ENCODE measurements at places on chromosomes 2 and 18.

GRCh38 chr2:104939570-104940217, 85.8 kb downstream of the POU3F3 start:
- no peak for DNase-seq

- DNase-seq, result no peak
These were observed 287.2 kb downstream of the CDH19 start for GRCh38 chr18:66316701-66317100.

DNA sequence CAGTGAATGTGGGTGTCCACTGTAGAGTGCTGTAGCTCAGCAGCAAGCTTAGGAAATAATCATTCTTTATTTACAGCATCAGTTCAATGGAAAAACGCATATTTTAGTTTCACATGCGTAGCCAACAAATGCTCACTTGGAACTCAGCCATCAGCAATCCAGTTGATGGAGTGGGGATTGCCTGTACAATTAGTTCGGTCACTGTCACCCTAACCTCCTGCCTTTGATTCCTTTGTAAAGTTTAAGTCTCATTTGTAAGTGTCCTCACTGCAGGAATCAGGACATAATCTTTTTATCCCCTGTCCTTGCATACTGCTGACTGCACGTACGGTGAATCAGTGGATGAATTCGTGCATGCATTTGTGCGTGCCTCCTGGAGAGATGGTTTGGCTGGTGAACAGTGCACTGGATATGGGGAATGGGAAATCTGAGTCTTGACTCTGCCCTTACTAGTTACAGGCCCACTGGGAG, 55.9 kb downstream of the RAB31 start:
- no peak for DNase-seq

GRCh38 chr2:98121149-98121548, 34.2 kb downstream of the VWA3B start:
- no peak for DNase-seq

DNA sequence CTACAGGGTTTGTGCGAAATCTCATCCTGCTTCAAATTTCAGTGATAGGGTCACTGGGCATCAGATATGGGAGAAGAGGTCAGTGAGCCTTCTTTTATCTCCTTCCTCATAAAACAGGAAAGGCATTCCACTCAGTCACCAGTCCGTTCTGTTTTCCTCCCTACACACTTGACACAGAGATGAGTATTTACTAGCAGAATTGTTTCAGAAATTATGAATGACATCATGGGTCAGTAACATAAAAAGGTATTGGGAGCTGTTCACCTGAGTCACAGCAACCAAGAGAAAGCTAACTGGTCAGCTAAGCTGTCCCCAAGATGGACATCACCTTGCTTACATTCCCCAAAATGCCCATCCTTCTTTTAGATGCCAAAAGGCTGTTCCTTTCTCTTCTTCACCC, 96.3 kb downstream of the ACVR1 start:
- DNase-seq, result no peak

DNA sequence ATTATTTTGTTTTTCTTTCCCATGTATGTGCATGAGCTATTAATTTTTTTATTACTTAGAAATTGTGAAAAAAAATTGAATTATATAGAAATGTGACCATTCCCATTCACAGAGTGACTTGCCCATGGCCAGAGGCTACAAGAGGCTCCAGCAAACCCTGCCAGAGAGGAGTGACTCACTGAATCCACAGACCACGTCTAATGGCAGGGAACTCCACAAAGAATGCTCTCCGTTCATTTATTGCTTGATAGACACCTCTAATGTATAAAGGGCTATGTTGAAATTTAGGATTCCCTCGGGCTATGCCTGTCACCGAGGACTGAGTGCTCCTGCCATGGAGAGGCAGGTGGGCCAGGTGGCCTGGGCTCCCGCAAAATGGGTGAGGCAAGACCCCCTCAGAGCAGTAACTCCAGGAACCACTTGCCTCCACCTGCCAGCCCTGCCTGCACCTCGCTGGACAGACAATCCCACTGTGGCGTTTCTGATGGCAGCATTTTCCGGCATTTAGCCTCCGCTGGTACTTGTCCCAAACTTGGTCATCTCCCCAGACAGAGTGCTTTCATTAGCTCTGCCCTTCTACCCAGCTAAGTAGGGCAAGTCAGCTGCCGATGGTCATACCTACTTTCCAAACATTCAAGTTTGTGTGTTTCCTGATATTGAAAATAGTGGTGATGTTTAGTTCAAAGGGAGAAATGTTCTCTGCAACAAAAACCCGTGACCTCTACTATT, 200.3 kb downstream of the PRKCE start:
- DNase-seq, result no peak

- DNase-seq, result no peak
These were observed 332 bp upstream of the PDCD1 start for GRCh38 chr2:241859017-241859435.

GRCh38 chr18:845152-845819, 33.2 kb upstream of the YES1 start:
- DNase-seq, result no peak

GRCh38 chr2:136119717-136120675, 2.0 kb upstream of the CXCR4 start:
- DNase-seq, result no peak

- DNase-seq, result no peak
These were observed 934.6 kb downstream of the SOCS6 start for GRCh38 chr18:71223486-71223885.

DNA sequence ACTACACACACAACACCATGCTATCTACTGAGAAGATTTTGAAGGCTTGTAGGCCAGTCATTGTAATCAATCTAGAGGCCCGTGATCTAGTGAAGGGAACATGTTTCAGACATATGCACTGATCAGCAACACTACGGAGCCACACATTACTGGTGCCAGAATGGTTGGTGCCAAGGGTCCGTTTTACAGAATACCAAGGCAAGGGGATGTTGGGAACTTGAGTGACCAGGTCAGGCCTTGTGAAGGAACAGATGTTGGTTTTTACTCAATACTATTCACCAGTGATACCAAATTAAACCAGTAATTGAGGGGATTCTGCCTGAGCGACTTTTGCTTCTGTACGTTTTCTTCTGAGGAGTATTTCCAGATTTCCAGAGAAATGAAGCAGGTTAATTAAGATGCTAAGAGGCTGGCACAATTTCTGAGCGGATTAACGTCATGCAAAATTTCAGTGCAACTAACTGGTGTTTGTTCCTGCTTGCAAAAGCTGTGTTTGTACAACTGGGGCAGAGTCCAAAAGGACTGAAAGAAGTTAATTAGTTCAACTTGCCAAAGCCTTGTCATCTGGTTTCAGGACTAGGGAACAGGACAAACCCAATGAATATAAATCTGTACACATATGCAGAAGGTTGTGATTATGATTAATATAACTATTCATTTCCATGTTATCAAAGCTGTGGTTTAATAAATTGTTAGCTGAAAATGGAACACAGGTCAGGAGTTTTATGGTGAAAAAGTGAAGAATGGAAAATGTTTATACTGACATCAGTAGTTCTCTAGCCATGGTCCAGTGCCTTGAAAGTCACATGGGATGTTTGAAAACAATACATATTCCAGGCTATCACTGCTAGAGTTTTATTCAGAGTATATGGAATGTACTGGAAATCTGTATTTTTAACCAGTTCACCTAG, 432.1 kb upstream of the DCC start:
- no peak for DNase-seq

- DNase-seq, result peak; percentile 29
These were observed 47.8 kb downstream of the ZAP70 start for GRCh38 chr2:97761192-97761591.

- no peak for DNase-seq
These were observed 522.5 kb upstream of the ID2 start for GRCh38 chr2:8159211-8159965.

- DNase-seq, result no peak
These were observed 1590.0 kb upstream of the LRRTM1 start for GRCh38 chr2:81894451-81894990.

DNA sequence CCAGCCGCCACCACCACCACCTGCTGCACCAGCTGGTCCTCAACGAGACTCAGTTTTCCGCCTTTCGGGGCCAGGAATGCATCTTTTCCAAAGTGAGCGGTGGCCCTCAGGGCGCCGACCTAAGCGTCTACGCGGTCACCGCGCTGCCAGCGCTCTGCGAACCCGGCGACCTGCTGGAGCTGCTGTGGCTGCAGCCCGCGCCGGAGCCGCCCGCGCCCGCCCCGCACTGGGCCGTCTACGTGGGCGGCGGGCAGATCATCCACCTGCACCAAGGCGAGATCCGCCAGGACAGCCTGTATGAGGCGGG, 1.6 kb downstream of the LRATD1 start:
- no peak for DNase-seq

GRCh38 chr2:170714381-170715061, 616 bp upstream of the SP5 start:
- DNase-seq, result no peak

DNA sequence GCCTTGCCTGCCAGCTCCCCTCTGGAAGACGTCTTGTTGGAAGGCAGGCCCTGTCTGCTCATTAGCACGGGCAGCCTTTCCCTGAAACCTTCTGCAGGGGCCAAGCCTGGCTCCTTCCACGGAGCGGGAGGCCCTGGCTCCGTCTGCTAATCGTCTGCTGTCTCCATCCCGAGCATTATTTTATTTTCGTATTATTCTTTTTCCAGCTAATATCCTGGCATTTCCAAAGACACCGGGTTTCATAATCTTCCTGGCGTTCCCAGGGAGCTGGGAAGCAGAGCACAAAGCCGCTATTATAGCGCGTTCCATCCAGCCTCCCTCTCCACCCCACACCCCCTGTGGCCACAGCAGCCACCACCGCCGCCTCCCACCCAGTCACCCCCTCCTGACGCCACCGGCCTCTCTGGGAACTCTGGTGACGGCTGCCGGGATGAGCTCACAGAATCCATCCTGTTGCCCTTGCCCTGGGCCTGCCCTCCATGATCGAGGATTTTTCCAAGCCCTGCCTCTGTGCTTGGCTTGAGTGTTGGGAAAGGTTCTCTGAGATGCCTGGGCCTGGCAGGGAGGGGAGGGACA, 125.5 kb downstream of the DYSF start:
- DNase-seq, result no peak

GRCh38 chr2:60278906-60279305, 274.5 kb downstream of the BCL11A start:
- DNase-seq, result no peak

DNA sequence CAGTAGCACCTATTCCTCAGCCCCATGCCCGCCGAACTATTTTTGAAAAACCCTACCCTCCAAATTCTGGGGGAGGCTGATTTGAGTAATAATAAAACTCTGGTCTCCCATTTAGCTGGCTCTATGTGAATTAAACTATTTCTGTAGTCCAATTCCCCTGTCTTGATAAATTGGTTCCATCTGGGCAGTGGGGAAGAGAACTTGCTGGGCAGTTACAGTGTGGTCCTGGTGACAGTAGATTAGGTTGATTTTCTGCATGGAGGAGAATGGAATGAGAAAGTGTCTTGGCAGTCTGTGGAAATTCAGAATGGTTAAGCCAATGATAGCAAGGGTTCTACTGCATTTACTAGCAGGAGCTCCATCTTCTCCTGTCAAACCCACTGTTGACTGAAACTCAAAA, 95.0 kb downstream of the SPP2 start:
- DNase-seq, result no peak

GRCh38 chr2:6301426-6301825, 564.3 kb downstream of the CMPK2 start:
- no peak for DNase-seq

GRCh38 chr2:186460465-186460864, 25.6 kb upstream of the ZC3H15 start:
- DNase-seq, result no peak

DNA sequence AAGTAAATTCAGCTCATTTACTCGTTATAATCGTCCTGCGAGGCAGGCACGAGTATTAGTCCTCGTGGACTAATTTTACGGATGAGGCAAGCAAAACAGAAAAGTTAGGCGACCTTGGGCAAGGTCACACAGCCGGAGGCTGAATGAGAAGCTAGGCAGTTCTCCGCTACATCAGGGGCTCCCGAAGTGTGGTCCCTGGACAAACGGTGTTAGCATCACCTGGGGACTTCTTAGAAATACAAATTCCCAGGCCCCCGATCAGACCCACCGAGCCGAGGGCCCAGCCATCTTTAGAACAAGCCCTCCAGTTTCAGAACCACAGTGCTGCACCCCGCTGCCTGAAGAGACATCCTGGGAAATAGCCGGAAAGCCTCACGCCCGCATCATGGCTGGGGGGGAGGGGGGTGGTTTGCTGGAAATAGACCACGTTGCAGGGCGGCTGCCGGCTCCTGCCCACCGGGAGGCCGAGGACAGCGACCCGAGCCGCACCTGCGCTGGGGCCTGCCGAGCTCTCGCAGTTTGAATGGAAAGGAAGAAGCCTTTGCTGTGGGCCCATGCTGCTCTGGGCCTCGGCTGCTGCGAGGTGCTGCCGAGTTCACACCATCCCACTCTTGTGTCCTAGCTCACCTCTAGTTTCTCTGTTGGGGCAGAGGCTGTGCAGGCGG, 72.2 kb downstream of the TFCP2L1 start:
- no peak for DNase-seq

- DNase-seq, result no peak
These were observed 118.9 kb downstream of the LPIN1 start for GRCh38 chr2:11865378-11865777.

DNA sequence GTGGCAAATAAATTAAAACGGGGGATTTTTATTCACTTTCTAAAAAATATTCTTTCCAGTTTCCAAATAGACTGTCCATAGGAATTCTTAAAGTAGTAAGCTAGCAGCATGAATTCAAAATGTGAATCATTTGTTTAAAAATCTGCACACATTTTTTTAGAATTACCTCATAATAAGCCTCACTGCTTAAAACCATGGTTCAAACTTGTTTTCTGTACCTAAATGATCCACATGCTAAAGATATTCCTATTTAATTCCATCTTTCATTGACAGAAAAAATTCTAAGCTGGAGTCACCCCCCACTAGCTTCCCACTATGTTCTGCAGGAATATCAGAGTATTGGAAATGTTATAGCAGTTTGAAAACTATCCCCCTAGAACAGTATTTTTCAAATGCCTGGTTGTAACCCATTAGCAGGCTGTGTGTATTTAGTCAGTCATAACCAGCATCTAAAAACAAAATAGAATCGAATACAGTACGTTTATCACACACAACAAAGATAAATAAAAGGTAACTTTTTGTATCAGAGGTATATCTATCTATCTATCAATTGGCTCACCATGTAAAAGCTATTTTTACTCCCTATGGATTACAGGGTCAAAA, 11.2 kb upstream of the IKZF2 start:
- DNase-seq, result no peak

DNA sequence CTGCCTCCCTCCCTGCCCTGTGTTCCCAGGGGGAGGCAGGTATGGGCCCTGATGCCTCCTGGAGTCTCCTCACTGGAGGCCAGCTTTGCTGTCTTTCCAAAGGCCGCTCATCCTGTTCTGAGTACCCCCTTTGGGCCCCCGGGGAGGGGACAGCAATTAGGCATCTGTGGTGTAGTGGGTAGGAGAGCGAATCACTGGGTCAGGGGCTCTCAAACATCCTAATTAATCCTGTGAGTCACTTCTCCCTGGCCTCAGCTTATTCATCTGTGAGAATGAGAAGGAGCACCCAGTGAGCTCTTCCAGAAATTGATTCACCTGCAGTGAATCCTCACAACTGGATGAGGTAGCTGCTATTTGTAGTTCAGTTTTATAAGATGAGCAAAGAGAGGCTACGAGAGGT, 16.4 kb downstream of the TET3 start:
- DNase-seq, result no peak
